ENCODE measurements at places on chromosomes 11 and 22.

DNA sequence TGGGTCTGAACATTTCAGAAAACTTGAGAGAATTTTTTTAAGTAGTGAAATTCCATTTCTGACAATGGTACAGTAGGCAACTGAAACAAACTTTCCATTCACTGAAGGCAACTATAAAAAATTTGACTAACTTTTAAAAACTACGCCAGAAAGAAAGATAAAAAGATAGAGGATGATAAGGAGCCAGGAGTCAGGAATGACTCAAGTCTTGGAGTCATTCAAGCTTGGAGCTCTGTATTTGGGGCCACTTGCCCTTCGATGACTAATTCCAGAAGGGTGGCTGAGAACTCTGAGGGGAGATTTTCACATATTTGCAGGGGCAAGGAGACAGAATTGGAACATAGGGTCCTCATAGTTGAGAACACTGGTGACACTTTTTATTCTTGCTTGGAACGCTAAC is 1083.2 kb upstream of the CNTN5 start:
- DNase-seq: no peak

DNA sequence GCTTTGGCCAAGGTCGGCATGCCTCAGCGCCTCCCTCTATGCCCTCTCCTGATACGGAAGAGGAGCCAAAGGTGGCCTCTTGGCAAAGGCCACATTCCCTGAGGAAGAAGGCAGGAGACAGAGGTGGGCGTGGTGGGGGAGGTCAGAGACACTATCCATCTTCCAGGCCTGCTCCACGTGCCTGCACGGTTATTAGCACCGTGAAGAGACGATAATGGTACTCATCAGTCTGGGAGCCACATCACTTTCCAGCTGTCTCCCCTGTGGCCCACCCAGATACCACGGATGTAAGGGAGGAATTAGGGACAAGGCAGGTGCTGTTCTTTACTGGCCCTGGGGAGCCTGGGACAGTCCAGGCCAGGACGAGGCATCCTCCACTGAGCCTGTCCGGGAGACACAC is 354.3 kb downstream of the MN1 start:
- DNase-seq: no peak

DNA sequence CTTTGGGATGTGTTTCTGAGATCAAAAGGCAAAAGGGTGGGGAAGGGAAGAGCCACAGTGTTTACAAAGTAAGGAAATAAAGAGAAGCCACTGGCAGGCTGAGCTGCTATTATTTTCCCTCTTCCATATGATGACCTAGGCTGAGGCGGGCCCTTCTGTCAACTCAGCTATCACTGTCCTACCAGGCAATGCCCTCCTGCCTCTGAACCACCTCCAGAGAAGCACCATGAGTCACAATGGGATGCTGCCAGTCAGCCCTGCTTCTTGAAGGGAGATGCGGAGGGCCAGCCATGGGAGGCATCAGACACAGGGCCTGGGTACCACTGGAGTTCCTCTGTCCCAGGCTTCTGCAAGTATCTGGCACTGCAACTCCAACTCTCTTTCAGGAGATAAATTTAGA is 107.9 kb upstream of the BID start:
- DNase-seq: no peak

DNA sequence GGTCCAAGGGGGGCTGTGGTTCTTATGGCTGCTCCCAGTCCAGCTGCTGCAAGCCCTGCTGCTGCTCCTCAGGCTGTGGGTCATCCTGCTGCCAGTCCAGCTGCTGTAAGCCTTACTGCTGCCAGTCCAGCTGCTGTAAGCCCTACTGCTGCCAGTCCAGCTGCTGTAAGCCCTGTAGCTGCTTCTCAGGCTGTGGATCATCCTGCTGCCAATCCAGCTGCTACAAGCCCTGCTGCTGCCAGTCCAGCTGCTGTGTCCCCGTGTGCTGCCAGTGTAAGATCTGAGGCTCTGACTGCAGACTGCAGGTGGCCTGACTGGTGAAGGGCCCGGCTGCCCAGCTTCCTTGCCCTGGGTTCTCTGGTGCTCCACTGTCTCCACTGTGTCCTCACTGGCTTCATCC is 696 bp downstream of the KRTAP5-5 start:
- DNase-seq: no peak

GRCh38 chr11:73965076-73965763 is 14.4 kb downstream of the DNAJB13 start:
- no peak for DNase-seq

- DNase-seq: no peak
Measured at GRCh38 chr11:108253176-108253575, 30.3 kb downstream of the ATM start.

GRCh38 chr11:77063861-77064260 is 2.9 kb upstream of the CAPN5 start:
- no peak for DNase-seq

- no peak for DNase-seq
Measured at GRCh38 chr11:73465871-73466270, 89.7 kb downstream of the RELT start.

GRCh38 chr11:81165164-81165563 is 1568.5 kb downstream of the FAM181B start:
- no peak for DNase-seq

Measured in stimulated activated effector memory CD8-positive, alpha-beta T cell treated with anti-CD3 and anti-CD28 coated beads, Interleukin-12 subunit alpha, Interleukin-12 subunit beta, amount 100 ng/mL, for 72 hours (primary cell).